Activated CD4-positive, alpha-beta T cell treated with anti-CD3 and anti-CD28 coated beads, Interleukin-2, amount 50 U/mL, for 48 hours (primary cell): ENCODE measurements at places on chromosomes 11 and 22.

DNA sequence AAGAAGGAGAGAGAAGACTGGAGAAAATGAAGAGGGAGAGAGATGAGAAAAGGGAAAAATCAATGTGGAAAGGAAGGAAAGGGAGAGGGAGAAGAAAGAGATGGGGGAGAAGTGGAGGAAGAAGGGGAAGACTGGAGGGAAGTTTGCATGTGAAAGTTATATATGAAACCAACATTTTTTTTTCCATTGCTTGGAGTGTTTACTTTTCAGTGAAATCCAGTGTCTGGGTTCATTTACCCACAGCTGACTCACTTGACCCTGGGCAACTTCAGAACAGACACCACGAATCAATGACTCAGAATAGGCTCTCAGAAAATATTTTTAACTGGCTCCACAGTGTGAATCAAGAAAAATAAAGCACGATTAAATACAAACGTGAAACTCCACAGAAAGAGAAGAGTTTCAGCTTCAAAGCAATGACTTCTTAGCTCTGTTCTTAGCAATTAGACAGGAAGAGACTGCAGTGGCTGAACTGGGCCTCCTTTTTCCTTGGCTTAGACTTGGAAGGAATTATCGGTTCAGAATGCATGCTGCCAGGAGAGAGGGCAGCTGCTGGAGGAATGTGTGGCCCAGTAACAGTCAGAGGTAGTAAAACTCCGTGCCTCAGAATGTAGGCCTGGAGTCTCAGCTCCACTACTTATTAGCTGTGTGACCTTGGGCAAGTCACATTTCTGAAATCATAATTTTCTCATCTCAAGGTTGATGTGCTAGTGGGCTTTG is 237.5 kb downstream of the MIAT start:
- no peak for DNase-seq

GRCh38 chr22:50293441-50294318 is 13.8 kb downstream of the PLXNB2 start:
- DNase-seq: no peak

DNA sequence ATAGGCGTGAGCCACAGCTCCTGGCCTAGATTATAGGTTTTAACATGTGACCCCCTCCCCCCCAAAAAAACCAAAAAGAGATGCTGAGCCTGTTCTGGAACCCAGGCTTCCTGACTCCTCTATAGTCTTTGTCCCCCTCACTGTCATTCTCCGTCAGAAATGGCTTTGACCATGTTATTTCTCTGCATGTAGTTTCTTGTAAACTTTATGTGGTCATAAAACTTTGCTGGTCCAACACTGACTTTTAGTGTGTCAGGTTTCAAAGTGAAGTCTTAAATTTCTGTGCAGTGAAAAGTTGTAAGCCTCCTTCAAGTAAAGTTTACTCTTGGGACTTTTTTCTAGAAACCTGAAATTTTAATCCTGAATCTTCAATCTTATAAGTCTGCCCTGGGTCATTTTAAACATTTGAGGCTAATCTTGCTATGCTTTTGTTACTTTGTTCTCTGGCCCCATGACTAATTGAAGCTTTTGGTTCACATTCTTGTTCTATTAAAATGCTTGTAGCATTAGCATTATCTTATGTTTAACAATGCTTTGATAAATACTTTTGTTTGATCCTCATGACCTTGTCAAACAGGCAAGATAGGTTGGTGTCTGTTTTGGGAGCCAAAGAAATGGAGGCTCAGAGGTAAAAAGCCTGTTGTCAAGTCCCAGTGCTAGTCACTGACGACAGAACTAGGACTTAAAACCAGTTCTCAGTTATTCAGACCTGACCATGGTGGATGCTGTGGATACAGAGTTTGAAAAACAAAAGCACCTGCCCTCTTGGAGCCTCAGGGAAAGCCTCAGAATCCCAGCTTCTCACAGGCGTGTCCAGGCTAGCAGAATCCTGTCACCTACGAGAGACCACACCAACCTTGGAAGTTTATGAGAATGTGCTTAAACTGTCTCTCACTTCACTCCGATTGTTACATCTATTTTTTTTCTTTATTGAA is 87.7 kb upstream of the HORMAD2 start:
- no peak for DNase-seq

DNA sequence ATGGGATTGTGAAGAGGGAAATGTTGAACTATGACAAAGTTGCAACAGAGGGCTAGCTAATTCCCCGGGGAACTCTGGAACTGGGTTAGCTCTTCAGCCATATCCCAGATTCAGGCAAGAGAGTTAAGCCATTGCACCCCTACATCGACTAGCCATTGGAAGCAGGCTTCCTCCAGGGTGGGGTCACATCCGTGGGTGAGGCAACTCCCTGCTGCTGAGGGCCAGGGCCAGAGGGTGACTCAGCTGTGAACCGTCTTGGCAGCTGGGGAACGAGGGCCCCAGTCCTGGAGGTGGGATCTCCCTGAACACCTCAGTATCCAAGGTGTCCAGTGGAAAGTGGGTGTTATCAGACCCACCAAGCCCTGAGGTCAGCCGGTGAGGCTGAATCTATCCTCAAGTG is 41.1 kb downstream of the RPS6KA4 start:
- no peak for DNase-seq

DNA sequence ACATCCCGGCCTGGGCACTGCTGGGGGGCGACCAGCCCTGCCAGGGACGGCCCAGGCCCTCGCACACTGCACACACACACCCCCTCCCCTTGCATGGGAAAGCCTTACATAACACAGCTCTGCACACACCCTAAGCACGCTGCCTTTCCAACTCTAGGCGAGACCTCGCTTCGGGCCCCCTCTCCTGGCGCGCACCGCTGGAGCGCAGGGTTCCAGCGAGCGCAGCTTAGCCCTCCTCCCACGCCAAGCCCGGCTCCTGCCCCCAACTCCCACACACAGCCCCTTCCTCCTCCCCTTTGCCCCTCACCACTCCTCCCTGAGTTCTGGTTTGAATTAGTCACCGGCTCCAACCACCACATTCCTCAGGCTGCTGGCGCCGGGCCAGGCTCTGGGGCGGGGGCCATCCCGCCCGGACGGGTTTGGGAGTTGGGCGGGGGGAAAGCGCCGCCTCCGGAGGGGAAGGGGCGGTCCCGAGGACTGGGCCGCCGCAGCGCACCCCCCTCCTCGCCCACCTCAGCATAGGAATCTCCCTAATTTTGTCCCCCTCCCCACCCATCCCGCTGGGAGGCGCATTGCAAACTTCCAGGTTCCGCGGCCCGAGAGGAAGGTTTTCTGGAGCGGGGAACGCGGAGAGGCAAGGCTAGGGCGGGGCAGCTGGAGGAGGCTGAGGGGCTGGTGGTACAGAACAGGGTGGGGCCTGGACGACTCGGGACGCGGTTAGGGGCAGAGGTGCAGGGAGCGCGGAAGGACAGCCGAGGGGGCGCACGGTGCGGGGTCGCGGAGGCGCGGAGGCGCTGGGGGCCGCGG is 966 bp downstream of the AHNAK start:
- peak; percentile 75 for DNase-seq

- peak; percentile 3 for DNase-seq
These were observed 48.6 kb upstream of the OLFML1 start for GRCh38 chr11:7436657-7437056.

- DNase-seq: no peak
These were observed 57.9 kb downstream of the FANCF start for GRCh38 chr11:22567759-22568158.

- no peak for DNase-seq
These were observed 286.6 kb downstream of the ETS1 start for GRCh38 chr11:128300785-128301184.

DNA sequence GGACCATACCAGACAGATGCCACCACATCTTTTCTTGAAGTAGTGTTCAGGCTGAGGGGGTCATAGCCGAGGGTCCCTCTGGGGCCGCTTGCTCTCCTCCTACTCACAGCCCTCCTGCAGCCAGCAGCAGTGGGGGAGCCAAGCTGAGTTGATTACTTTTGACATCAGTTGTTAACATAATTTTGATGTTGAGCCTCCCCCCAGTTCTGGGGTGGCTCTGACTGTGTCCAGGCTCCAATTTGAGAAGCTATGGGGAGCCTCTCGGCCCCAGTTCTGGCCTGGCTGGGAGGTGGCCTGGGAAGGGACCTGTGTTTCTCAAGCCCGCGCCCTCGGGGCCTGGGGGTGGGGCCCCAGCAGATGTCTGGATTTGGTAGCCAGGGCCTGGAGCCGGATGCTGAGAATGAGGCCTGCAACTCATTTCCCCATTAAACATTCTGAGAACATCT is 47.9 kb downstream of the KCNQ1OT1 start:
- DNase-seq: no peak

- DNase-seq: no peak
These were observed 67.0 kb downstream of the MAML2 start for GRCh38 chr11:96275801-96276594.

GRCh38 chr11:75603791-75604736 is 42.0 kb downstream of the SERPINH1 start:
- DNase-seq: no peak

DNA sequence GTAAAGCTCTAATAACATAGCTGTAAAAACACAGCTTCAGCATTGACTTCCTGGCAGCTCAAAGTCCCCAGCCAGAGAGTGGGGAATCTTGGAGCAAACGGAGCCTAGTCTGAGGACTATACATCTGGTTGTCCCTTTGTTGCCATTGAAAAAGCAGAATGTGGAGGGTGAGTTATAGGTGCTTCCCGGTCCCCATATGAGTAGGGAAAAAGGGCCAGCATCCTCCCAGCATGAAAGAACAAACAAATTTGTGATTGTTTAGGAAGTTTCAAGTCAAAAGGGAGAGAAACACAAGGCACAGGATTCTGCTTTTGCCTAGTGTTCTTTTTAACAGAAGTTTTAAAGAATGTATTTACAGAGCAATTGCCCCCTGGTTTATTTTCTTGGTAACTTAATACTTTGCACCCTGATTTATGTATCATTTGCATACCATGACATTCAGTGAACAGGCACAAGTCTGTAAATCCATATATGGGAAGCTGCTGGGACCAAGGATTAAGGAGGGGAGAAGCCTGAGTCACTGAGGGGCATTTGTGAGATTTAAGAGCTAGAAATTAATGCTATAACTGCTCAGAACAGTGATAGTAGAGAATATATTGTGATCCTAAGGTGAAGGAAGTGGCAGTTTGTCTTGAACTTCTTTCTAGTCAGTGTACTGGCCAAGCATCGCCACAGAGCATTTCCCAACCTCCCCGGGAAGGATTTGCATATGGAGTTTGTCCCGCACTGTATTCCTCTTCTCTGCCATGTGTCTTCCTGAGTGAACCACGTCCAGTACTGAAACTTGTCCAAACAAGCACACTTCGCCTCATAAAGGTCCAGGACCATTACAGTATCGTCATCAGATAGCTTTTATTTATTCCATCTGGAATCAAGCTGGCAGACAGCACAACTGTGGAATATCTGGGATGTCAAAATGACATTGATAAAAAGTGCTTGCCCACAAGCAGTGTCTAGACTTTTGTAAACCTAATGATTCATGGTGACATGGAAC is 103.0 kb downstream of the DBX1 start:
- DNase-seq: no peak

- DNase-seq: no peak
These were observed 5.0 kb upstream of the UVRAG start for GRCh38 chr11:75809991-75810390.

DNA sequence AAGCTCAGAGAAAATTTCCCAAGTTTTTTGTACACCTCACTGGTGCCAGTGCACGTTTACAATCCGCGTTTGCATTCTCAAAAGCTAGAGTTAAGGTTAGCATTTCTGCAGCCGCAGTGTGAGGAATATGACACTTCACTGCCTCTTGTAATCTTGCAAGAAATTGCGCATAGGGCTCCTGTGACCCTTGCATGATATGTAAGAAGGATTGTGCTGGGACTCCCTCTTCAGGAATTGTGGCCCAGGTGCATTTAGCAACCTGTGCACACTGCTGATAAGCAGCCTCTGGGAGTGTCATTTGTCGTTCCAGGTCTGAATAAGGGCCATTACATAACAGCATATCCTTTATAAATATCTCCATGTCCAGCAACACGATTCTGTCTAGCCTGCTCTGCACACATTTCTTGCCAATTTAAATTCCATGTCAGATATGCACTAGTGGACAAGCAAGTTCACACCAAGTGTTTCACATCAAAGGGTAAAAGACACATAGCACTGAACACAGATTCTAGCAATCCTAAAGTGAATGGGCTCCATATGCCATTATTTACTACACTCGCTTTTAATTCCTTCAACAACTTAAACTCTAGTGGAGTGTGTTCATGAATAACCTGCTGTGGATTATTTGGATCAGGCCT is 69.2 kb upstream of the INCENP start:
- no peak for DNase-seq

DNA sequence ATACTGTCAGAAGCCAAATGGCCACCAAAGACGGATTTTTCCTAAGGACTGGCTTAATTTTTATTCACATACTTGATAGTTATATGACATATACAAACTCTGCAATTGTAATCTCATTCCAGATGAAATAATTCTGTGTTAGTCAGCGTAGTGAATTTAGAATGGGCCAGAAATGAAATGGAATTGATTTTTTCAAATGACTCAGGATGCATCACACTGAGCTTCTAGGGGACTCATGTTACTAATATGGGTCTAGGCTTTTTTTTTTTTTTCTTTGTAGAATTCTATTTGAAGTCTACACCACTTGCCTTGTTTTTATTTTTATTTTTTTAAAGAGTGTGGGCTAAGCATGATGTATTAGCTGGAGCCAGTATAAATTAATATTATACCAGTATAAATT is 62.7 kb downstream of the SPECC1L start:
- DNase-seq: no peak

DNA sequence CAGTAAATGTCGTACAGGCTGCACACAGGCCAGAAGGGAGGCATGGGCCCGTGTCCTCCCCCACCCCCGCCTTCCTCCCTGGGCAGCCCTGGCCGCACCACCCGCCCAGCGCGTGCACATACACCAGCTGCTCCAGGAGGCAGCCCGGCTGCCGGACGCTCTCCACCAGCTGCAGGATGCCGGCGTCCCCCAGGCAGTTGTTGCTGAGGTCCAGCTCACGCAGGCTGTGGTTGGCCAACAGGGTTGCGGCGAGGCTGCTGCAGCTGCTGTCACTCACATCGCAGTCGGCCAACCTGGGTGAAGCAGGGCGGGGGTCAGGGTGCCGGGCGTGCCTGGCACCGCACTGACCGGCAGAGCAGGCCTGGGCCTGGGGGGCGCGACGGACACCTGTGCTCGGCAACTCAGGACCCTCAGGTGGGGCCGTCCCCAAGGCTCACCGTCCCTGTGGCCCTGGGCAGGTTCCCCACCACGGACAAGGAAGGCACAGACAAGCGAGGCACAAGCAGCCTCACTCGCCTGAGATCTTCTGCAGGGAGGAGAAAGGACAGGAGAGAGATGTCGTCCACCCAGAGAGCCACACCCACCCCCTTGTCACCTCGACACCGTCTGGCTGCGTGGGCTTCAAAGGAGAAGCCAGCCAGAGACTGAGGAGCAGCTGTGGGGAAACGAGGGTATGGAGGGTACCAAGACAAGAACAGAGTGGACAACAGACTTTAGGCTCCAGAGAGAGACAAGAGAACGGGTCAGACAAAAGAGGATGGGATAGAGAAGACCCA is 12.1 kb downstream of the RNH1 start:
- no peak for DNase-seq
